GF-D8 (cell line): ENCODE measurements at places on chromosomes 7 and 10.

DNA sequence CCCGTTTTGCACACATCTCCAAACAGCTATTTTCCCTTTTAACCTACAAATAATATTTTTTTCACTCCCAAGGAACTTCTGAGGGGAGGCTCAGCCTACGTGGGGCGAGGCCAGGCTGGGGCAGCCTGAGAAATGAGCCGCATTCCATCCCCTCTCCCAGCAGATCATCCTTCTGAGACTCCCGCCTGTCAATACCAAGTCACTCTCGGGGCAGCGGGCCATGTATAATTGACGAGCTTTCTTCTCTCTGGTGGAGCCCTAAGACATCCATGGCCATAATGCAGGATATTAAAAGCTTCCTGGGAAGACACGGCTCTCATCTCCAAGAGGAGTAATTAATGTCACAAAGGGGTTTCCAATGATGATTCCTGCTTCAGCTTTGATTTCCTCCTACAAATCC lies 37.8 kb upstream of the CHST15 start:
- no peak for DNase-seq

DNA sequence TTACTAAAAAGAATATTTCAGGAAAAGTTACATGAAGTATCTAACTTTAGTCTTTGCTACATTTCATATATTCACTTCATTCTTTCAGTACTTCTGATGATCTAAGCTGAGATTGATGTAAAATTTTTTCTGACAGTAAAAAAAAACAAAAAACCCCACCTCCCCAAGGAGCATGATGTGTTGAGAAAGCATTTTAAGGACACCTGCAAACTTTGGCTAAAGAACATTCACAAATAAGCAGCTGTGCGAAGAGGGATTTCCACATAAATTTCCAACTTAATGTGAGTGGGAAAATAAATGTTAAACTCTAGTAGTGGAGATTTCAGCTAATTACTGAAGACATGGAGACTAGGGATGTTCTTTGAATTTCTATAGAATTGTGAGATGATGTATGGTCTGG lies 35.5 kb downstream of the DLD start:
- no peak for DNase-seq

DNA sequence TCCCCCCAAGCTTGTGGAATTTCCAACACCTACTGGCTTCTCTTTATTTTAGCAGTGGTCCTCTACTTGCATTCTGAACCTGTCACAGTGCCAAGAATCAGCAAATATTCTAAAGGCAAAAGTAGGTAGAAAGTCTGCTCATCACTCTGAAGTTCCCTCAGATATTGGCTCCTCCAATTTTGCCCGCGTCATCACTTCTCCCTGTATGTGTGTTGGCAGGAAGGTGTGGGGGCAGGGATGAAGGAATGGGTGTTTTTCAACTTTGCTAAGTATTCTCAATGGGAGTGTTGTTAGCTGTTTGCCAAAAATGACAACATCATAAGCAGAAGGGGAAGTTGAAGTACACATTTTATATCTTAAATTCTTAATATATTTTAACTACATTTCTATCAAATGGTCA lies 226.2 kb downstream of the POLR1F start:
- no peak for DNase-seq

DNA sequence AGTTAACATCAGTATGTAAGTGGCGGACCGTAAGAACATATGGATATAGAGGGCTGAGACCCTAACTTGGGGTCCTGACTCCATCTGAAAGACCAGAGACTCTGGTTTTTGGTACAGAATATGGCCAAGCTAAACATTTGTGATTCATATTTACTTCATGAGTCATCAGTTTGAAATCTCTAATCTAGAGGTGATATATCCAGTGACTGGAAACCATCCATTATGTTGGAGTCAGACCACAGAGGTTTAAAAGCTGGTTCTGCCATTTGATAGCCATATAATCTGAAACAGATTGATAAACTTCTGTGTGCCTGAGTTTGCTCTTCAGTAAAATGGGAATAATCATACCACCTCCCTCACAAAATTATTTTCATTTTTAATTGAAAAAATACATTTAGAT lies 505.3 kb downstream of the SORCS3 start:
- DNase-seq = no peak

GRCh38 chr7:117874191-117874700 lies 1.0 kb upstream of the CTTNBP2 start:
- DNase-seq = no peak

DNA sequence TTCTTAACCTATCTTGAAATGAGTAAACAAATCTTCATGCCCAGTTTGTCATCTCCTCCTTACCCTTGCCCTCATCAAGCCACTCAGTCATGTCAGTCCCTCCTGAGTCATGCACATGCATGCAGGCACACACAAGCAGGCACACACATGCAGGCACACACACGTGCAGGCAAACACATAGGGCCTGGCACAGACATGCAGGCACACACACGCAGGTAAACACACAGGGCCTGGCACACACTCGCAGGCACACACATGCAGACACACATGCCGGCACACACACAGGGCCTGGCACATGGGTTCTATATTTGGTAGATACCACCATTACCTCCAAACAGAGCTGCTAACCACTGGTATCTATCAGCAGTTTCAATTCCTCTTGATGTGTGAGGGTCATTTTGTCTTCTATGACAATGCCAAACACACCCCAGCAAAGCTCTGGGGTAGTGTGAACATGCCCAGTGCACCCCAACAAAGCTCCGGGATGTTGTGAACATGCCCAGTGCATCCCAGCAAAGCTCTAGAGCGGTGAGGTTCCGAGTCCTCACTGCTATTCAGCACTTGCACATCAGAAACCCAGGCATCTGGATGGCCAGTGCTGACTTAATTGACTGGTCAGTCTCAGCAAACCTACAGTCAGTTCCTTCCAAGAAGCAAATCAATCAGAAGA lies 563.8 kb downstream of the PTPRN2 start:
- DNase-seq = no peak

GRCh38 chr7:155663937-155664336 lies 19.5 kb downstream of the RBM33 start:
- DNase-seq = no peak
